ENCODE measurements at places on chromosomes 5 and 9.

GRCh38 chr5:6081727-6082210 is 296.6 kb downstream of the MED10 start:
- no peak for DNase-seq

DNA sequence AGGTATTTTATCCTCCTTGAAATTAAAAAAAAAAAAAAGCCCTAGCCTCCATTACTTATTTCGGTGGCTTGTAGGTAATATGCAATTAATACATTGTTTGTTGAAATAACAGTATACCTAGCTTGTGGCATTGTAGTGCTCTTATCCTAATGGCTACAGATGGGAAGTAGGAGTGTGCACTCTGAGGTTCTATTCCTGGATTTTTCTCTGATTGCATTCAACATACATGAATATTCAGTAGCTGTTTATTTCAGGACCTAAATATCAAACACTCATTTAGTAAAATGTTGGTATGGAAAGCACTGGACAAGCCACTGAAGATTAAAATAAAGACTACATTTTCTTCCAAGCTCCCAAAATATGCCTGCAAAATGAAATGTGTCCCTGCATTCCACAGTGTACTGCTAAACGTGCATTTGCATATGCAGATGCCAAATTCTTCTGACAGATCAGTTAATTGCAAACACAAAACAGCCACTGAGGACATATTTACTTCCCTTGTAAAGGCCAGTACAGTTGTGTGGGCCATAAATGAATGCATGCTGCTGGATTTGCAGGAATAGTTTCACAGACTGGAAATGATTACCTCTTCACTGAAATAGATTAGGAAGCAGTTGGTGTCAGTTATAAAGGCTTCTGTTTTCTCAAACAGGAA is 826.1 kb downstream of the PRELID2 start:
- no peak for DNase-seq

DNA sequence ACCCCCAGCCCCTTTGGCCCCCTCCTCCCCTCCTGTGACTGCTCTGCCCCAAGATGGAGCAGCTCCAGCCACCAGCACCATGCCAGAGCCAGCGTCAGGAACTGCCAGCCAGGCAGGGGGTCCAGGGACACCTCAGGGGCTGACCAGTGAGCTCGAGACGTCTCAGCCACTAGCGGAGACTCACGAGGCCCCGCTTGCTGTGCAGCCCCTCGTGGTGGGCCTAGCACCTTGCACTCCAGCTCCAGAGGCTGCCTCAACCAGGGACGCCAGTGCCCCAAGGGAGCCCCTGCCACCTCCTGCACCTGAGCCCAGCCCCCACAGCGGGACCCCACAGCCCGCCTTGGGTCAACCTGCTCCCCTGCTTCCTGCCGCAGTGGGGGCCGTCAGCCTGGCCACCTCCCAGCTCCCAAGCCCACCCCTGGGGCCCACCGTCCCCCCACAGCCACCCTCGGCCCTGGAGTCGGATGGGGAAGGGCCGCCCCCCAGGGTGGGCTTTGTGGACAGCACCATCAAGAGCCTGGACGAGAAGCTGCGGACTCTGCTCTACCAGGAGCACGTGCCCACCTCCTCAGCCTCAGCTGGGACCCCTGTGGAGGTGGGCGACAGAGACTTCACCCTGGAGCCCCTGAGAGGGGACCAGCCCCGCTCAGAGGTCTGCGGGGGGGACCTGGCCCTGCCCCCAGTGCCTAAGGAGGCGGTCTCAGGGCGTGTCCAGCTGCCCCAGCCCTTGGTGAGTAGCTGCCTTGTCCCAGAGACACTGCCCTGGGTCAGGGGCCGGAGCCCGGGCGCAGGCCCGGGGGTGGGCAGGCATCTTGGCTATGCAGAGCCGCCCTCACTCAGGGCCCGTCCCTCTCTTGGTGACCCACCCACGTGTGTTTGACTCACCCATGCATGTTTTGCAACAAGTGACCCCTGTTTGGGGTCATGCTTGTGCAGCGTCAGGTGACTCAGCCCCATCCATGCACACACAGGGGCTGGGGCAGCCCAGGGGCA is 105.2 kb downstream of the WNK2 start:
- no peak for DNase-seq

GRCh38 chr5:178125253-178125906 is 5.4 kb upstream of the RMND5B start:
- no peak for DNase-seq

DNA sequence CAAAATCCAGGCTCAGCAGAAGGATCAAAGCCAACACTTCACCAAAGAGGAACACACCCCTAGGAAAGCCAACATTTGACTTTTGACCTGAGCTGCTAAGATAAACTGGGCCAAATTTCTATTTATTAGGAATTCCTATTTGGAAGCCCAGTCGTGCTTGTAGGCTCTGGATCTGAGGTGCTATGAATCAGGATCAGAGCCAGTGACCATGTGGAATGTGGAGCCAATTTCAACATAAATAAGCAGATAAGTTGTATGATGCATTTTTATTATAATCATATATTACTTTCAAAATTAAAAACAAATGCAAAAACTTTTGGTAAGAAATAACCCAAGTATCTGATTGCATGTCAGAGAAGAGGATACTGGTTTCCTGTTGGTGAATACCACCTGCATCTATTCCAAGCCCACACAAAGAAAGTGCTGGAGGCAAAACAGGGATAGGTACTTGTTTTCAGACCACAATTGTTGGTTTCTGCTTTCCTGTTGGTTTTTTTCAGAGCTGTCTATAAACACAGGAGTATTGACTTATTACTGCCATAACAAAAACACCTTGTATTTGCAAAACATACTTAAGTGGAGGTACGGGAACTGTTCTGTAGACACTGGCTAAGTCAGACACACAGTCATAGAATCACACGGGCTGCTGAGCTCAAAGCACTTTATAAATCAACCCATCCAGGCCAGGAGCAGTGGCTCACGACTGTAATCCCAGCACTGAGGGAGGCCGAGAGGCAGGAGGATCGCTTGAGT is 52.8 kb downstream of the ARL15 start:
- DNase-seq: no peak

DNA sequence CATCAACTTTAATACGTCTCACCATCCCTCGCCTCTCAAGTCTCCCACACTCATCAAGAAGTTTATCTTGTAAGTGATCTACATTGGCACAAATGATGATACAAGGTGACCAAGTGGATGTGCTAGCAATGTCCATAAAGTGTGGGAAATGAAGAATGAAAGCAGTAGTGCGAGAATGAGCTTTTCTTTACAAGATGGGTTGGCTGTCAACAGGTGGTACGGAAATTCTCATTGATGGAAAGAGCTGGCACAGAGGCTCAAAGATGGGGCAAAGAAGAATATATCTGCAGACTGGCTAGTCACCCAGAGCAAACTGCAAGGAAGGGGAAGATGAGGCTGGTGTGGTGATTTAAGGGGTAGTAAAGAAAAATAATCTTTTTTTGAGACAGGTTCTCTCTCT is 640.8 kb downstream of the MAT2B start:
- DNase-seq: no peak
